Hematopoietic multipotent progenitor cell treated with erythropoietin and hydrocortisone succinate and interleukin-3 and kit ligand, for 6 days (in vitro differentiated cells): ENCODE measurements at places on chromosomes 5 and 9.

GRCh38 chr5:2201832-2202231 lies 319.1 kb upstream of the IRX4 start:
- no peak for DNase-seq

GRCh38 chr9:94182532-94182931 lies 76.6 kb upstream of the ZNF169 start:
- no peak for DNase-seq

DNA sequence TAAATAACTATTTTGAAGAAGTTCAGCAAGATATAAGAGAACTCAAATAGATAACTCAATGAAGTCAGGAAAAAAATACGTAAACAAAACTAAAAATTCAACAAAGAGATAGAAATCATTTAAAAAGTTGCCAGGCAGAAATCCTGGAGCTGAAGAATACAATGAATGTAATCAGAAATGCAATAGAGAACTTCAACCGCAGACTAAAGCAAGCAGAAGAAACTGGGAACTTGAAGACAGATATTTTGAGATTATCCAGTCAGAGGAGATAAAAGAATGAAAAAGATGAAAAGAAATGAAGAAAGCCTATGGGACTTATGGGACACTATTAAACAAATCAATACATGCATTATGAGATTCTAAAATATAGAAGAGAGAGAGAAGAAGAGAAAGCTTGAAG lies 129.1 kb upstream of the LPAR1 start:
- no peak for DNase-seq

GRCh38 chr9:124631326-124631725 lies 124.1 kb upstream of the NR5A1 start:
- no peak for DNase-seq

DNA sequence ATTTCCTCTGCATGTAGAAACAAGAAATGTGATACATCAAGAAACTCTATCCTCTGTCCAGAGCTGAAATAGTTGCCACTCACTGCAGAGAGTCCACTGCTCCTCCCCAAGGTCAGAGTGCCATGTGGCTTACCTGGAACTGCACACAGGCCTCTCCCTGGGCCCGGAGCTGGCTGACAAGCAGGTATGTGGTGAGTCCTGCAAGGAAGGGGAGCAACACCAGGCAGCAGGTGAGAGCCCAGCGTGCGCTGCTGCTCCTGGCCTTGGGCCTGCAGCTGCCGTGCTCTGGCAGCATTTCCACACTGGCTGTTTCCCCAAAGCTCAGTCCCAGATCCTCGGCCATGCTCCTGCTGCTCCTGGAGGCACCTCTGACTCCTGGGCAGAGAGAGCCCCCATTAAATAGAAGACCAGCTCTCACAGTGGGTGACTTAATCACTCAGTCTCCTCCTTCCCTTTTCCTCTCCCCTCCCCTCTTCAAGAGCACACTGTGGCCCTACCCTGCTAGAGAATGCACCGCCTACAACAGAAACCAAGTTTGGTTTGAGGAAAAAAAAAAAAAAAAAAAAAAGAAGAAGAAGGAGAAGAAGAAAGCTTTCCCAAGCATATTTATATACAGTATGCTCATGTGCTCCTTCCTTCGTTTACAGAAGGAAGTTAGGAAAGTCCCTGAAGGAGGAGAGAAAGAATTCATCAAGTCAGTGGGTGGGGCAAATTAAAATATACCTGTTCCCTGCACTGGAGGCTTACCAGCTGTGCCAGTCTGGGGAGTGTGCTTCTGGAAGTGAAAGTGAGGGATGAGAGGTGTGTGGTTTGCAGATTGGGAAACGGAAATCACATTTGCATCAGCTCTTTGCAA lies at the start of gene TNFSF15:
TNFSF15 (minus strand) TSS at position 370 of the 856 bp plus-strand sequence; CDS start at position 343, 27 bp downstream.
- peak; percentile 17 for DNase-seq
